ENCODE measurements at places on chromosomes 1 and 21.

- DNase-seq, result no peak
Measured at GRCh38 chr21:46048926-46049889, 48.7 kb upstream of the COL6A2 start.

DNA sequence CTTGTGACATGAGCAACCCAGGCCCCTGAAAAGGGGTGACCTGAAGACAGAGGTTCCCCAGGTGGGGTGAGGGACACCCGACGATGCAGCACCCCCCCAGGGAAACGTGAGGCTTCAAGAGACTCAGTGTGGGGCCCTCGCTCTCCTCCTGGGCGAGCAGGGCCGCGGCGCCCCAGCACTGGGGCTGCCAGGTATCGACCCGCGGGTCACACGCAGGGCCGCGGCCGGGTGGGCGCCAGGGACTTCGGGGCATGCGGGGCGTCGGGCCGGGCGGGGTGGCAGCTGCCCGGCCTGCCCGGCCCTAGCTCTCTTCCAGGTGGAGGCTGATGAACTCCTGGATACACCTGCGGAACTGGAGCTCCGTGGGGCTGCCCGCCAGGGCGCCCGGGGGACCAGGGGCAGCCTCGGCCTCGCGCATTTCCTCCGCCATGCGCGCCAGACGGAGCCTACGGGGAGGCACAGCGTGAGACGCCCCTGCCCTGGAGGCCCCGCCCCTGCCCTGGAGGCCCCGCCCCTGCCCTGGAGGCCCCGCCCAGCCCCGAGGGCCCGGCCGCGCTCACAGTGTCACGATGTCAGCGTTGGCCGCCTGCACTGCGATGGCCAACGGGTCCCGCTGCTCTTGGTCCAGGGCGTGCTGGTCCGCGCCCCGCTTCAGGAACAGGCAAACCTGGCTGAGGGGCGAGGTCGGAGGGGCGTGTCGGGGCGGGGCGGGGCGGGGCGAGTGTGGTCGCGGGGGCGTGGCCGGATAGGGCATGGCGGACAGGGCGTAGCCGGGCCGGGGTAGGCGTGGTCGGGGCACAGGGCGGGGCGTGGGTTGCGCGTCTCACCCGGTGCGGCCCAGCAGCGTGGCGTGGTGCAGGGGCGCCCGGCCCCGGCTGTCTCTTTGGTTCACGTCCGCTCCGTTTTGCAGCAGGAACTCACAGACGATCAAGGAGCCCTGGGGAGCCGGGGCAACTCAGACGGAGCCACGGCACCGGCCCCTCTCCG is 13.3 kb downstream of the SCNN1D start:
- DNase-seq, result no peak

GRCh38 chr21:28789523-28789922 is 203.2 kb downstream of the LTN1 start:
- no peak for DNase-seq

DNA sequence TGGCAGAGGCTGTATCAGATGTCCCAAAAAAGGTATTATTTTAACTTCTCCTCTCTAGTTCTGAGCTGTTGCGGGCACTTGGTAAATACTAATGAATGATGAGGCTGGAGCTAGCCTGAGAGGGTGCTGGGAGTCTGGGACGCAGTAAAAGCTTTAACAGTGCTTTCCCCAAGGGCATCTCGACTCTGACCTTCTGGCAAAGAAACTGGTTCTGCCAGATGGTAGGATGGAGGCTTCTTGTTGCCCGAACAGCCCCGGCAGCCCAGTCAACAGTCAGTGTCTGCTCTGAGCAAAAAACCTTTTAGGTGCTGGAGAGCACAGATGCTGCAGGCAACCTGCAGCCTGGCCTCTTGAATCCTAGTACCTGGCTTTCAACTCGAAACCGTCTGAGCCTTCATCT is 2.5 kb upstream of the PNRC2 start:
- no peak for DNase-seq

All from GM18507 (cell line).